ENCODE measurements at places on chromosomes 6 and 20.

GRCh38 chr6:48101290-48101689, 9.7 kb downstream of the PTCHD4 start:
- DNase-seq: no peak

DNA sequence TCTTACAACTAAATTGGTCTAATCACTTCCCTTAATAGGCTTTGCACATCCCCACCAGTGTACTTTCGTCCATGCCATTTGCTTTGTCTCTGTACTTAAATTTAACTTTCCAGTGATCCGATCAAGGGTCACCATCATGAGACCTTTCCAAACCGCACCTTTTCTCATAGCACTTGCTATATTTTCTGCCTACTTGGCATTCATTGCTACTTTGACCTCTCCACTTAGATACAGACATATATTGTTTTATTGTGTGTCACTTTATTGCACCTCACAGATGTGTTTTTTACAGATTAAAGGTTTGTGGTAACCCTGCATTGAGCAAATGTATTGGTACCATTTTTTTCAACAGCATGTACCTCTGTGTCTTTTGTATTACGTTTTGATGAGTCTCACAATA, 14.8 kb downstream of the SUMO4 start:
- no peak for DNase-seq

- no peak for DNase-seq
These were observed 7.1 kb downstream of the TMEM74B start for GRCh38 chr20:1177680-1178079.

DNA sequence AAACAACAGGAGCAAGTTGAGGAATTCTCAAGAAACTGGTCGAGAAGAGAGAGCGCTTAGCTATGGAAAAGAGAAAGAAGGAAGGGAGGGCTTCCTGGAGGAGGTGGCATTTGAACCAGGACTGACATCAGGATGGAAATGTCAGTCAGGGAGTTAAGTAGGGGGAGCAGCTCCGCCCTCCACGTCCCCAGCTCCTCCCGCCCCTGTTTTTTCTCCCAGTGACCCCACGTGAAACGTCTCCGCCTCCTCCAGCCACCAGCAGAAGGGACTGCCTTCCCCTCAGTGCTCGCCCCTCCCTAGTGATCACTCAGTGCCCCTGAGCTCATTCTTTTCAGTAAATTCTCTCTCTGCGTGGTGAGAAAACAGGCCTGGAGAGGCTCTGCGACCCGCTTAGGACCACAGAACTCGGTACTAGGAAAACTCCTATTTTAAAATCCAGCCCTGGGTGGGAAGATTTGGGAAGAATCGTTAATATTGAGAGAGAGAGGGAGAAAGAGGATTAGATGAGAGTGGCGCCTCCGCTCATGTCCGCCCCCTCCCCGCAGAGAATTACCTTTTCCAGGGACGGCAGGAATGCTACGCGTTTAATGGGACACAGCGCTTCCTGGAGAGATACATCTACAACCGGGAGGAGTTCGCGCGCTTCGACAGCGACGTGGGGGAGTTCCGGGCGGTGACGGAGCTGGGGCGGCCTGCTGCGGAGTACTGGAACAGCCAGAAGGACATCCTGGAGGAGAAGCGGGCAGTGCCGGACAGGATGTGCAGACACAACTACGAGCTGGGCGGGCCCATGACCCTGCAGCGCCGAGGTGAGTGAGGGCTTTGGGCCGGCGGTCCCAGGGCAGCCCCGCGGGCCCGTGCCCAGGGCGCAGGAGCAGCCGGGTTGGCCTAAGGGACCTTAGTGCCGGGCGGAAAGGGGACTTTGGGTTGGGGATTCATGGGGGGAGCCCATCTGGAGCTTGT, 4.6 kb downstream of the HLA-DPB1 start:
- peak; percentile 50 for DNase-seq

DNA sequence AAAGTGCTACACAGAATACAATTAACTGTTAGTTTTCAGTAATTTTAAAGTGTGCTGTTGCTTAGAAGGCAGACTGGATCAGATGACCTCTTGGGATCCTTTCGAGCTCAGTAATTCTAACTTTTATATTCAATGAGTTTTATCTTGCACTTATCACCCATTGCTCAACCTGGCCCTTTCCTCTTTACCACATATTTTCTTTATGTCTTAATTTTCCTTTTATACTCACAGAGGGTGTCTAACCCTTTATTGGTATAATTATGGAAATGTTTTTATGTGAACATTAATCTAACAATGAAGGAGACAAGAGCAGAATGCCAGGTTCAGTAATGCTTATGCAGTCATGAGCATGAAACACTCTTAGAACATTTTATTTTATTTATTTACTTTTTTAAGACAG, 39.7 kb upstream of the CARMIL1 start:
- DNase-seq: no peak

DNA sequence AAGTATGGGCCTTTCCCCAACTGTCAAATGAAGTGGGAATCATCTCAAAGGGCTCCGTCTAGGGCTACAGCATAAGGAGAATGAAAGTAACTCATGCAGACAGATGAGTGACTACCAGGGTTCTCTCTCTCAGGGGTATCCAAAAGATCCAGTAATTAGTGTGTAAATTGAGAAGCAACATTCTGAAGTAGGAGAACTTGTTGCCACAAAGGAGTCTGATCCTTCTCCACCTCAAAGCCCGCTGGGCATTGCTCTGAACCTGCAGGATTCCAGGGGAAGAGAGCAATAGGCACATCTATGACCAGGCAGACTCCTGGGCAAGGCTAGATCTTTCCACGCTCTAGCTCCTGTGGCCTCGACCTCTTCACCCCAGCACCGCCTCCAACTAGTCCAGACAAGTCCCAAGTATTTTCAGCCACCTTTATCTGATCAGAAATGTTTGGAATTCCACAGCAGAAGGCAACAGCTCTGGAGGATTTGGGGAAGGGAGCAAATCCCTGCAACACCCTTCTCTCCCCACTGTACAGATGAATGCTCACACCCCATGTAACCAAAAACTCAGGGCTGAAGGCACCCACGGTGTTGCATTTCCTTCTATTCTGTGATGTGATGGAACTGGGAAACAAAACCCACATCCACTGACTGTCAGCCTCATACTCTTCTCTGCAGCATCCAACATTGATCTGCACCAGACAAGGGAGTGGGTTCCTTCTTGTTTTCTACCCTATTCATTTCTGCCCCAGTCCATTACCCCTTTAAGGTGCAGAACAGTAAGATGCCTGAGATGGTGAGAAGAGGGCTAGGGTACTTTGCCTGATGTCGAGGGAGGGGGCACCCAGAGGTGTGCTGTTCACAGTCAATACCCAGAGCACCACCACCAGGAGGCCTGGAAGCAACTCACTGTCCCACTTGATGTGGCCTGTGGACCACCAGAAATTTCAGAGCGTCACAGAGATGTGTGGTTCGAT, 41.0 kb downstream of the COX4I2 start:
- no peak for DNase-seq

DNA sequence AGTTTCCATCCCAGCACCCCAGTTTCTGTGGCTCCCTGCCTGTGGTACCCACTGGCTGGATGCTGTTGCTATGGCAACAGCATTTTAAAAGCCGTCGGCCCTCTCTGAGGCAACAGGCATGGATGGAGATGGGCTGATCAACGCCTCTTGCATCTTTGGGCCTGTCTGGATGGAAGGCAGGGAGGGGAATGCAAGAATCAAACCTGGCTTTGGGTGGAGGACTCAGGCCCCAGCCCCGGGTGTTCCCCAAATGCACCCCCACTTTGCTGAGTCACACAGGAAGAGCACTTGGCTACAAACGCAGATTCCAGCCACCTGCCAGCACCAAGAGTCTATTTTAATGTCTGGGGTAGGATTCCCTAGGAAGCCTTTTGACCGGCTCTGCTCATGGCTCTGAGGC, 45.7 kb upstream of the TGM2 start:
- no peak for DNase-seq

- no peak for DNase-seq
These were observed 19.6 kb downstream of the SOBP start for GRCh38 chr6:107509506-107509905.

DNA sequence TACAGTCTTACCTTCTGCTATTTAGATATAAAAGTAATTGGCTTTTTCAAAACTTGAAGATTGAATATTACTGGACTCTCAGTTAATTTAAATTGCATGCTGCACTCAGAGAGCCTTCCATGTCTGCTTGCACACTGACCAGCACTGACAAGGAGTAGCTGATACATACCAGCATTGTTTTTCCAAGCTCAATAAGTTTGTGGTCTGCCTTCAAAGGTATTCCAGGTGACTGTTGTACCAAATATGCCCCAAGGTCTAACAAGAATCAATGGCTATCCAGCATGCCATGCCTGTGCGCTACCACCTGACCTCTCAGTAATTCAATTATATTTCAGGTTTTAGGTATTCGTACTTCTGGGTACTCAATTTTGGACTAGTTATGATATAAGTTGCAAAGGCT, 30.0 kb downstream of the BEND6 start:
- DNase-seq: no peak

DNA sequence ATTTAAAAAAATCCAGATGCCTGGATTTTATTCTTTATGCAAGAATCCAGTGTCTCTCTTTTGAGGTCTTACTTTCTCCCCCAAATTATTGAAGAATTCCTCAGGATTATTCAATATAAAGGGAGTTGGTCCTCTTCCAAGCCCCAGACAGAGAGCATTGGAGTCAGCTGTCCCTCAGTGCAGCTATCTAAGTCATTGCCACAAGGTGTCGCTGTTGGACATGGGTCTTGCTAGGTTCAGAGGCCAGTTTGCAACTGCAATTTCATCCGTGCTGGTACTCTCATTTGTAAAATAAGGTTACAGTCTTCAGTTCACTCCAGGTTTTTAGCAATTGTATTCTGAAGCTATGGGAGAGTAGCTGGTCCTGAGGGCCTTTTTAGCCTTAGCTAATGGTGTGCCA, 27.8 kb downstream of the CCN2 start:
- no peak for DNase-seq

DNA sequence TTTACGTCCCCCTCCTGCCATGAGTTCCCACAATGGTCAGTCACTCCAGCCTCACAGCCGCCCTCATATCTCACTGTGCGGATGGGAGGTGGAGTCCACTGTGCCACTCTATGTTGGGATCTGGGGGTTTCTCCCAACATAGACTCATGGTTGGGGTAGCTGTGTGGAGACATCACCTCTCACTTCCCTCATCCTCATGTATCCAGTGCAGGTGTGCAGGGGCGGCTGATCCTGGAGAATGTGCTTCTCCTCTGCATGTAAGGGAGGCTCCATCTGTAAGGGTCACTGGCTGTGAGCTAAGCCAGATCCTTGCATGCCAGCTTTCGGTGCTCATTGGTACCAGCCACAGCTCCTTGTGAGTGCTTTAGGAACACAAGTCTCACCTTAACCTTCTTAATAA, 400.8 kb downstream of the CDH26 start:
- no peak for DNase-seq

DNA sequence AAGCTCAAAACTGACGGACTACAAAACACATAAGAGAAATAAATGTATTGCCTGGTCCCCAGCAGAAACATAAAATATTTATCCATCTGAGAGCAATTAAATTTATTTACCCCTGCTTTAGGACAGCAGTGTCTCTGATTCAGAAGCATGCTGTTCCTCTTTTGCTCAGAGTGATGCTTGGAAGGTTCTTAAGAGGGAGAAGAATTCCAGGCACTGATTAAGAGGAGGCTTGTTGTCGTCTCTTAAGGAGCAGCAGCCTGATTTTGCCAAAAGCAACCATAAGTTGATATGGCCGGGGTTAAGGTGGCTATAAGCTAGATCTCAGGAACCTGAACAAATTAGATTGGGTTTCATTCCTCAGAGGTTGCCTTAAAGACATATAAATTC, 25.8 kb downstream of the CAP2 start:
- DNase-seq: no peak

DNA sequence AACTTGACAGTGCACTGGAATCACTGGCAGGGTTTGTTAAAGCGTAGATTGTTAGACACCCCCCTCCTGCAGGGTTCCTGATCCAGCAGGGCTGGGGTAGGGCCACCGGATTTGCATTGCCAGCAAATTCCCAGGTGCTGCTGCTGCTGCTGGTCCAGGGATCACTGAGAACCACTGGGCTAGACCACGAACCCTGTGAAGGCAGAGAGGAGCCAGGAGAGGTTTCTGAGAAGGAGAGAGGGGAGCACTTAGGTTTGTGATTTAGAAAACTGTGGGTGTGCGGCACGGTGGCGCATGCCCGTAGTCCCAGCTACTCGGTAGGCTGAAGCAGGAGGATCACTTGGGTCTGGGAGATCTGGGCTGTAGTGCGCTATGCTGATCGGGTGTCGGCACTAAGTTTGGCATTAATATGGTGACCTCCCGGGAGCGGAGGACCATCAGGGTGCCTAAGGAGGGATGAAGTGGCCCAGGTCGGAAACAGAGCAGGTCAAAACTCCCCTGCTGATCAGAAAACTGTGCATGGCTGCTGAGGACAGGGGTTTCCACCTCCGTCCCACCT, 53.6 kb upstream of the FAM83D start:
- DNase-seq: no peak

- peak; percentile 16 for DNase-seq
These were observed 717.8 kb upstream of the HS3ST5 start for GRCh38 chr6:115060581-115060980.

DNA sequence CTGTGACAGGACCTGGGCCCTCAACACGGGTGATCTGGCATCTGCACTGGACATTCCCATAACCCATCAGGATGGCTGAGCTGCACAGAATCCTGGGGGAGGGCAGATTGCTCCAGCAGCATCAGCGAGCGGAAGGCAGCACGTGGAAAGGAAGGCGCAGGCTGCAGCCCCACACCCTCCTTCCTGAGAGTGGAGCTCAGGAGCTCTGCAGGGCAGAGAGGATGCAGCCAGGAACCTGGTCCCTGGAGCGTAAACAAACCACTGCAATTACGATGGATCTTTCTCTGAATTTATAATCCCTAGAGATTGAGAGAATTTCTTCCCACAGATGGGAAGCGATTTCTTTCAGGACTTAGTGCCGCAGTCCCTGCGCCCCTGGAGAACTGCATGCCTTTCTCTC, 39.7 kb upstream of the EMILIN3 start:
- DNase-seq: no peak

GRCh38 chr6:75397656-75398465, 95.7 kb downstream of the FILIP1 start:
- no peak for DNase-seq

- DNase-seq: peak; percentile 72
These were observed 12.1 kb upstream of the PDYN start for GRCh38 chr20:2005831-2006426.

- no peak for DNase-seq
These were observed 8.2 kb downstream of the POU3F2 start for GRCh38 chr6:98842342-98843180.

GRCh38 chr6:167703781-167704180, 122.9 kb upstream of the AFDN start:
- DNase-seq: no peak

GRCh38 chr20:44394452-44394701, 38.9 kb downstream of the HNF4A start:
- no peak for DNase-seq

- DNase-seq: no peak
These were observed 380.5 kb downstream of the TFAP2B start for GRCh38 chr6:51199105-51199552.

DNA sequence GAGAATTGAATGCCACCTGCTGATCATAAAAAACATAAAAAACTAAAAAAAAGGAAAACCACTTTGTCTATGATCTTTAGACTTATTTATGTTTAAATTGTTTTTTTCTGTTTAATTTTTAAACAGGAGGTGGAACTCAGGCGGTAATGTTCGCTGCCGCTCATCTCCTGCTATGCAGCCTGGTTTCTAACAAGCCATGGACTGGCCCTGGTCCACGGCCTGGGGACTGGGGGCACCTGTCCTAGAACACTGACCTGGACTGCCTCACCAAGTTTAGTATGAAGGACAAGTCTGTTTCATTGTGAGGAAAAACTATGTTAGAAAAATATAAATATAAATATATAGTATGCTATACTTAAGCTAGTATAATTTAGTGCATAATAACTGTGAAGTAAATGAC, 27.0 kb upstream of the IFNGR1 start:
- DNase-seq: no peak

GRCh38 chr6:108543175-108543940, 17.4 kb upstream of the FOXO3 start:
- DNase-seq: no peak
